CD8-positive, alpha-beta T cell (primary cell): ENCODE measurements at places on chromosomes 3 and 15.

GRCh38 chr15:85766001-85766831 lies 28.5 kb downstream of the KLHL25 start:
- no peak for DNase-seq

DNA sequence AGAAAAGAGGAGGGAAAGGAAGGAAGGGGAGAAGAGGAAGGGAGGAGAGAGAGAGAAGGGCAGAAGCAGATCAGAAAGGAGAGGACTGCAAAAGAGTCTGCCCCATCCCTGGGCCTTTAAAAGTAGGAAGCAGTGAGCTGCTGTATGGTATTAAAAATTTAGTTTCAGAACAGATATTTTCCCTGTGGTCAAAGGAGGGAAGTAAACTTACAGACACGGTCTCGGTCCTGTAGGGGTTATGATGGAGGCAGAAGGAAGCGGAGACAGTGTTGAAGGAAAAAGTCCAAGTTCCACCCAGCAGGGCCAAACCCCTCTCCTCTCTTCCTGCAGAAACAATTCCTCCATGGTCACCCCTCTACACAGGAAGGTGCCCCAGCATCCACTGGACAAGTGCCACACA lies 122.0 kb upstream of the PROK2 start:
- no peak for DNase-seq

GRCh38 chr15:97234851-97235610 lies 725.5 kb upstream of the ARRDC4 start:
- DNase-seq = no peak

DNA sequence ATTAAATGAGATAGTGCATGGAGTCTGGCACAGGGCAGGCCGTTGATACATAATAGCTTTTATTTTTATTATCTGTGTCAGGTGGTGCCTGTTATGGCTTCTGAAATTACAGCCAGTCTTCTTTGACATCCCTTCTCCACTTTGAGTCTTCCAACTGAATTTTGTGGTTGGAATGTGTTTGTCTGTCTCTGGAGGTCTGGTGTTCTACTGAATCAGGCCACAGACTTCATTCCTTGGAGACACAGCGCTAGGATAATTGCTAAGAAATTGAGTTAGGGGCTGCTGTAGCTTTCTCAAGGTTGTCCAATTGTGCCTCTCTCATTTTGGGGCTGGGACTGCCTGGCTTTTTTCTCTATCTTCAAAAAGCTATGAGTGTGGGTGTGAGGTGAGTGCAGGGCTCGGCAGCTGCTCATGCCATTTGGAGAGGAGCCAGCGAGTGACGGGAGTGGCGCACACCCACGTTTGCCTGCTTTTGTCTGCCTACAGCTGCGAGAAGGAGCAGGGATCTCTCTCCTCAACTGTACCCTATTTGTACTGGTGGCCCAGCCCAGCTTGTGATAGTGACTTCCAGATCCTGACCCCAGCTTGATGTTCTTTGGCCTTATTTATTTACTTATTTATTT lies 49.8 kb upstream of the SYN2 start:
- DNase-seq = no peak

DNA sequence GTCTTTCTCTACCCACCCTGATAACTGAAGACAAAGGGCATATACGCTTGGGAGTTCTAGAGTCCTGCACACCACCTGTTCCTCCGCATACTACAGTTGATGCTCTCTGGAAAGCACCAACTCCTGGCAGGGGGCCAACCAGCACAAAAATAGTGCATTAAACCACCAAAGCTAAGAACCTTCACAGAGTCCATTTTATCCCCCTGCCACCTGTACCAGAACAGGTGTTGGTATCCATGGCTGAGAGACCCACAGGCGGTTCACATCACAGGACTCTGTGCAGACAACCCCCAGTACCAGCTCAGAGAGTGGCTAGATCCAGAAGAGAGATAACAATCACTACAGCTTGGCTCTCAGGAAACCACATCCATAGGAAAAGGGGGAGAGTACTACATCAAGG lies 114.4 kb upstream of the POU1F1 start:
- no peak for DNase-seq

DNA sequence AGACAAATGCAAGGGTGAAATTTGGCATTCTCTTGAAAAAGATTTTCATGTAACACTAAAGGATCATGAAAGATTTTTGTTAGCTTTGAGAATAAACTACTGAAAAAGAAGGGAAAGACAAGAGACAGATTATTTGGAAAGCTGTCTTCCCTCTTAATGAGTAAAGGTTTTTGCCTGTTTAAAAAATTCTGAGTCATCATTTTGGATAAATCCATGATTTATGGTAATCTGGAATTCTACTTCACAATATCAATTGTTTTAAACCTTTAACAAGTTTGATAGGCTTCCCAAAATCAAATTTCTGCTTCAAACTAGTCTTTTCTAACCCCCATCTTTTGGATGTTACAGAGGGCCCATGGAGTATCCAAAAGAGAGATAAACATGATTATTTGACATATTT lies 641.5 kb upstream of the EPHA6 start:
- DNase-seq = no peak

DNA sequence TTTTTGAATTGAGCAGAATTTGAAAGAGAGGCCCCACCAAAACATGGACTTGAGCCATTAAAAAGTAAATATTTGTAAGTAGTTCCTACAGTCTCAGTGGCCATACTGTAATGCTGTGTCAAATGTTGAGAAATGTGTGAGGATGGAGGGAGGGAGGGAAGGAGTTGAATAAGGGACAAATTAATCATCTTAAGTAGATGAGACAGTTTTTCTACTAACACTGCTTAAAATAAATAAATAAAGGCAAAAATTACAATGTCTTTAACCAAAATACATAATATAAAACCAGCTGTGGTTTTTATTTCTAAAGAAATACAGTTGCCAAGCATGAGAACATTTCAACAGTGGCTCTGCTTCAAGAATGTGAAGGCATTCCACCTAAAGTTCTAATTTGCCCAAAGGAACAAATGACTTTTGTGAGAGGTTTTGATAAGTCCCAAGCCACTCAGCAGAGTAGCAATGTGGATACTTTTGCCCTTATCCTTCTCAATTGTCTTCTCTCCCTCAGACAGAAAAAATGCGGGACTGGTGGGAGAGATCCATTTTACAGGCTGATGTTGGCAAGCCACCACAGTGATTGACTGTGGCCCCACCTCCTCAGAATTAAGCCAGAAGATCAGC lies 427.0 kb upstream of the RARB start:
- no peak for DNase-seq

GRCh38 chr3:105495021-105495420 lies 128.3 kb downstream of the ALCAM start:
- no peak for DNase-seq

DNA sequence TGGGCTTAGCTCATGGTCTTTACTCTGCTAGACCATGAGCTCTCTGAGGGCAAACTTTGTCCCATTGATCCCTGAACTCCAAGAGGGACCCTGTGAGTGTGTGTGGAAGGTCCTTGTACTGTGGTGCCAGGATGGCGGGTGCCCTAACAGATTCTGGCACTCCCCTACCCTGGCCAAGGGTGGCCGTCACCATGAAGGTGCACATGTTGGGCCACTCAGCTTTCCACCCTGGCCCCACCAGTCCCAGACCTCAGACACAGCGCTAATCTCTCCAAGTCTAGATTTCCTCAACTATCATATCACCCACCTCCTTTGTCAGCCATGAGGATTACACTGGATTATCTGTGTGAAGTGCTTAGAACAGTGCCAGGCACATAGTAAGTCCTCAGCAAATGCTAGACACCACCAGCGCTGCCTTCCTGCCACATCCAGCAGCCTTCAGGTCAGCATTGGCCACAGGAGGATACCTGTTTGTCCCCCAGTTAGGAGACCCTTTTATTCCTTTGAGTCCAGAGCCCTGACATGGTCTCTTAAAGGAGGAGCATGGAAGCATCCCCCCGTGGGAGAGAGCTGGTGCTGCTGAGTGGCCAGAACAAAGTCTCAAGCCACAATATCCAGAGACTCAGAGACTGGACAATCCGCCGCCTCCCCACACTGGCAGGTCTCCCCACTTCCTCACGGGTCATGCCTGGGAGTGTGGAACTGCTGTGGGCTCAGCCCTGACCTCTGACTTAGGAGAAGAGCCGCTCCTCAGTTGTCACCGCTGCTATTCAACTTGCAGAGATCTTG lies 44.5 kb upstream of the SLCO2A1 start:
- no peak for DNase-seq

DNA sequence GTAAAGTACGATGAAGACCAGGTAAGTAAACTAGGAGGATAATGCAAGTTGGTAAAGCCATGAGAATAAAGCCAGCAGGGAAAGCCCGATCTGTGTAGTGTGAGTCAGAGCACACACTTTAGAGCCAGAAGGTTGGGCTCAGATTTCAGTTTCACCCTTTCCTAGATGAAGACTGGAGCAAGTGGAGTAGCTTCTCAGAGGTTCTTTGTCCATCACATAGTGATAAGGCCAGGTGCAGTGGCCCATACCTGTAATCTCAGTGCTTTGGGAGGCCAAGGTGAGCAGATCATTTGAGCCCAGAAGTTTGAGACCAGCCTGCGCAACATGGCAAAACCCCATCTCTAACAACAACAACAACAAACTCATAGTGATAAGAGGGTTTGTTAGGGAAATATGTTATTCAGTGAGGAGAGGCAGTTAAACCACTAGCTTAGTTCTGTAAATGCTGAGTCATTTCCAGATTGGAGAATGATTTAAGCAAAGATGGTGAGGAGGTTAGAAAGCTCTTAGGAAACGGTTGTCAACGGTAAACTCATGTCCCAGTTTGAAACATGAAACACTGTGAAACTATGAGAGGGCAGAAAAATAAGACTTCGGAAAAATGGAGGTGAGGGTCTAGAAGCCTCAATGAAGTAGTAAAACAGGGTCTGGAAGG lies 39.0 kb downstream of the IL12A start:
- no peak for DNase-seq

- DNase-seq = no peak
Observed at GRCh38 chr3:146152834-146153233, 8.2 kb downstream of the PLOD2 start.

- no peak for DNase-seq
Observed at GRCh38 chr15:69863446-69863845, 234.3 kb downstream of the TLE3 start.

- DNase-seq = no peak
Observed at GRCh38 chr3:35262406-35262805, 376.9 kb upstream of the ARPP21 start.

DNA sequence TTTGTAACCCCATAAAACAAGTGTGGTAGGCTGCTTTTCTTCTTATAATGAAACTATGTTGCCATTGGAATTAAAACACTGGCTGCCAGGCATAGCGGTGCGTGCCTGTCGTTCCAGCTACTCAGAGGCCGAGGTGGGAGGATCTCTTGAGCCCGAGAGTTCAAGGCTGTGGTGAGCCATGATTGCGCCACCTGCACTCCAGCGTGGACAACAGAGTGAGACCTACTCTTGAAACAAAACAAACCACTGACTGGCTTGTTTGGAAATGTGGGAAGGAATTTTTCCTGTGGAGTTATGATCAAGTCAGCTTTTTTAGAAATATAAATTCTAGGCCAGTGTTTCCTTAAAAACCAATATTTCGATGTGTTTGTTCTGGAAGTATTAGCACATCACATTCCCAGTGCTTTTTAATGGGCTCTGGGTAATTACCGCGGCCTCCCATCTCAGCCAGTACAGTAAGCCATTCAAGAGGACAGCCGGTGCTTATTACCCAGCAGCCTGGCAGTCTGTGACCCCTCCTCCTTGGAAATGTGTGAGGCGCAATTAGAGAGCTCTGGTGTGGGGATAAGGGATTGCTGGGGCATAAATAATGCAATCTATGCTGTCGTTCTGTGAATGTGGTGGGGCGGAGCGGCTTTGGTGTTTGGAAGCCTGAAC lies 58.3 kb upstream of the TRAK1 start:
- no peak for DNase-seq

GRCh38 chr3:184380185-184380626 lies 352 bp downstream of the CHRD start:
- no peak for DNase-seq

DNA sequence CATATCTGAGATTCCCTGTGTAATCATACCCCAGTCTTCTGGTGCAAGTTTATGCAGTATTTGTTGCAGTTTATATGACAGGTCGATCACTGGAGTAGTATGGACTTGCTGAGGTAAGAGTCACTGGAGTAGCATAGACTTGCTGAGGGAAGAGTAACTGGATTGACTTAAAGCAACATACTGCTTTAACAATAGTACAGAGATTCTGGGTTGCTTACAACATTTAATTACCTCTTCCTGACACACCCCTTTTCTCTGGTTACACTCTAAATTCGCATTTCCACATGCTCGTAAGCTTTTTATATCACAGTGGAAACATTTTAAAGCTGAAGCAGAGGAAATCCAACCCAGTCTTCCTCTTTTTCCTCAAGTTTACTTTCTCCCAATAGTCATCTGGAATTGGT lies 11.8 kb downstream of the AAGAB start:
- DNase-seq = no peak

DNA sequence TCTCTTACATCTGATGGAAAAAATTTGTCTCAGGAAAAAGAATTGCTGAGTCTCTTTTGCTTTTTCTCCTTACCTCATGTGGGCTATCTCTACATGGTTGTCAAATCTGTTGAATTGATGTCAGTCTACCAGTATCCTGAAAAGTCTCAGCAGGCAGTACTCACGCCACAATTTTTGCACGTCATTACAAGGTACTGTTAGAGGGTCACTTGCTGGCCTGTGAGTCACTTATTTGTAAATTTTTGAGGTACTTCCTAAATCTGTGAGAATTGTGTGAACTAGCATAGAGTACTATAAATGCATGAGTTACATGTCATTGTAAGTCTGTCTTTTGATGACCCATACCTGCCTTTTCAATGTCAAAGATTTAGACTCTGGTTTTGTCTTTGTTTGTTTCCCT lies 15.9 kb downstream of the HPS3 start:
- DNase-seq = no peak

- DNase-seq = peak; percentile 91
Observed at GRCh38 chr3:127672429-127673190, at the start of gene ABTB1. ABTB1 (plus strand) TSS chr3:127672952; CDS start chr3:127673026, 74 bp downstream.

- DNase-seq = no peak
Observed at GRCh38 chr3:113166357-113166718, 45.0 kb upstream of the BOC start.

DNA sequence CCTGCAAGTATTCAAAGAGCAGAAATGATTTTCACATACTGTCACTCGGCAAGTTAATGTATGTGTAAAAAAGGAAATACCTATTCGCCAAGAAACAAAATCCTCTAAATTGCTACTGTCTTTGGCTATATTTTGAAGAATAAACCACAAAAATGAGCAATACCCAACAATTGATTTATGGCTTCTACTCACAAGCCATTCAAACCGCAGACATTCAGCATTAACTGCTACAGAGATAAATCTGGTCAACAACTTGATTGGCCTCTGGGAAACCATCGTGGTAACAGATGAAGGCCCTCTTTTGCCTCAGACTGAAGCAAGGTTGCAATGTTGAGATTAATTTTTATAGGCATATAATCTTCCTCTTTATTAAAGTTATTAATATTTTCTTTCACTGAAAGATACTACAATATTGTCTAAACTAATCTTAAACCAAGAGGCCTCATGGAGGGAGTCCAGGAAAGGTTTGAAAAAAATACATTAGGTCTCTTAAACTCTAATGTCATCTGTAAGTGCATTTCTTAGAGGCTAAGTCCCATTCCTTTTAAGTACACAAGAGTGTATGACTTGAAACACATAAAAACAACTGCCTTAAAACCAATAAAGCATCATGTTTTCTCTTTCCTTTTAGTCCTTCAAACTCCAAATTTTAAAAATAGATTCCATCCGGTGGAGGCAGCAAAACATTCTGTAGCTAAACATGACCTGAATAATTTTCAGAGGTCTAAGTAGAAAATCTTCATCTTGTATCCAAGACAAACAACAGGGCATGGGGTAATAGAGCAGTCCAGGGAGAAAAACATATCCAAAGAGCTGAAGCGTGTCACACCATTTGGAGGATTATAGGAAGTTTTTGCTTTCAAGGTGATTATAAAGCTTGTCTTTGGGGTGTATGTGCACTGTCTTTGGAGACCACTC lies 162.4 kb upstream of the TGFBR2 start:
- DNase-seq = no peak

- no peak for DNase-seq
Observed at GRCh38 chr3:23404246-23404645, 201.1 kb downstream of the UBE2E2 start.
